Endothelial cell (in vitro differentiated cells): ENCODE measurements at places on chromosomes 1 and 21.

GRCh38 chr1:181160998-181161870, 72.7 kb downstream of the IER5 start:
- DNase-seq: no peak

- no peak for DNase-seq
These were observed 64.4 kb downstream of the PHTF1 start for GRCh38 chr1:113694910-113695309.

GRCh38 chr1:162994921-162995320, 74.2 kb upstream of the RGS4 start:
- DNase-seq: no peak

DNA sequence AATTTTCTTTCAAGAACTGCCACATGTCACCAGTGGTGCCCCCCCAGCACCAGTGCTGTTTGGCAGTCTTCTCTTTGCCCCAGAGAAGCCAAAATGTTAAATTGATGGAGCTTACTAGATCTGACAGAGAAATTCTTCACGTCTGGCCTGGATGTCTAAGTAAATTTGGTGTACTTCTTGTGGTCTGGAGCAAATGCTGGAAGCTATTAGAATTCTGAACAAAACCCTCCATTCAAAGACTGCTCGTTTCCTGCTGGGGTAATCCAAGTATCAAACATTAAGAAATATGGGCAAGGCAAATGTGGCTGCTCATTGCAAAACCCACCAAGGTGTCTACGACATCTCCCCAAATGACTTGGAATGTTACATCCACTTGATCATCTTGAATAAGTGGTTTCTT, 92.3 kb downstream of the ROR1 start:
- DNase-seq: no peak

- no peak for DNase-seq
These were observed 127.3 kb downstream of the CAMTA1 start for GRCh38 chr1:6912518-6912917.

- DNase-seq: no peak
These were observed 51.1 kb downstream of the USP1 start for GRCh38 chr1:62487956-62488355.

DNA sequence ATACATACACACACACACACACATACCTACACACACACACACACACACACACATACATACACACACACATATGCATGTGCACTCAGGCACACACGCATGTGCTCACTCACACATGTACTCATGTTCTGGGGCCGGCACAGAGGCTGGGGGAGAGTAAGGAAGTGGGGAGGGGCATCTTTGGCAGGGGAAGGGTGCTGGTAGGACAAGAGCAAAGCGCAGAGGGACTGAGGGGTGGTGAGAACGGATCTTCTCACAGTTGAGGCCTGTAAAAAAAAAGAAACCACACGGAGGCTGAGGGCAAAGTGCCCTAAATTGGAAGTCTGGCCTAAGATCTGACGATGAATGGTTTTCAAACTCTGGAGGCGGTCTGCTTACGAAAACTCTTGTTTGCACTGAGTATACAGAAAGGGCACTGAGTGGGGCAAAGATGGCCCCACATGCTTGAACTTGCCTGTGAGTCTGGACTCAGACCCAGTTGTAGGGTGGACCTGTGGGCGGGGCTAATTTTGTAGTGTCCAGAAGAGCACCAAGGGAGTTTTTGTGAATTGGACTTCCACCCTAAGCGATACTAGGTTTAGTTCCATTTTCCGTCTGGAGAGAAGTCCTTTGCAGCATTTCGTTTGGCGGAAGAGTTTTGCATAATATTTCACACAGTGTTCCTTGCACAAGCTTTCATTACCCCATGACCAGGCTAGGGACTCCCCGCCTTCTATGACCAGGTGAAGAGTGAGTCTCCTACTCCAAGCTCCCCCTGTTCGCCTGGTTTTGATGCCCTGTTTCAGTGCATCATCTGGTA, 79.3 kb upstream of the LYST start:
- DNase-seq: no peak

- peak; percentile 76 for DNase-seq
These were observed 44.2 kb upstream of the ECE1 start for GRCh38 chr1:21334214-21335087.

DNA sequence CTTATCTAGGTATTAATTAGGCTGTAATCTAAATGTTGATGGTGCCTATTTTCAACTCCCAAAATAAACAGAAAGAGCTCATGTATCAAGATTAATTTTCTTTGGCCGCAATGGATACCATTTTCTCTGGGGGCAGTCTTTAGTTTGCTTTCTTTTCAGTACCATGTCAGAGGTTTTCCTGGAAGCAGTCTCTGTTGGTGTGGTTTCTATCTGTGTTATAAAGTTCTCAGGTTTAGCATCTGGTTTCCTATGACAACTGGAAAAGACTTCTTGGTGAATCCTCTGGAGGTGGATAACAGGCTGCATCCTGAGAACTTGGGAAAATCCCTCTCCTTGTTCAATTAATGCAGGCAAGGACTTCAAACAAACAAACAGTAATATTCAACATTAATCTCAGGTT, 38.7 kb upstream of the BATF3 start:
- DNase-seq: no peak

DNA sequence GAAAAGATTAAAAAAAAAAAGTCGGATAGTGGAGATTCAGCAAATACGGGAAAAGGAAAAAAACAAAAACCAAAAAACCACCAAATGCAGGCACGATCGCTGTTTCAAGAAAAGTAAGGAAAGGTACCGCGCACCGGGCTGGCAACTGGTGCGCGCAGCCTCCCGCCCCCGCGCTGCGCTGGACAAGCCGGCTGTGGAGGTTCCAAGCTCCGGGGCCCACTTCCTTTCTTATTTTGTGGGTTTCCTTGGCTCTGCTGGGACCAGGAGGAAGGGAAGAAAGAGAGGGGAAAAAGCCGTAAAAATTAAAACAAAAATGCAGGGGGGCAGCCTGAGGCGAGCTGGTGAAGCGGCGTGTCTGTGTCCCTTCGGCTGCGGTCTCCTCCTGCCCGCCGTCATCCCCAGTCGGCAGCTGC, 233 bp downstream of the ADAMTS5 start:
- peak; percentile 43 for DNase-seq

- no peak for DNase-seq
These were observed 2.1 kb downstream of the SLAMF6 start for GRCh38 chr1:160520999-160521398.

- DNase-seq: no peak
These were observed 30.6 kb downstream of the NPHP4 start for GRCh38 chr1:5961601-5962000.

DNA sequence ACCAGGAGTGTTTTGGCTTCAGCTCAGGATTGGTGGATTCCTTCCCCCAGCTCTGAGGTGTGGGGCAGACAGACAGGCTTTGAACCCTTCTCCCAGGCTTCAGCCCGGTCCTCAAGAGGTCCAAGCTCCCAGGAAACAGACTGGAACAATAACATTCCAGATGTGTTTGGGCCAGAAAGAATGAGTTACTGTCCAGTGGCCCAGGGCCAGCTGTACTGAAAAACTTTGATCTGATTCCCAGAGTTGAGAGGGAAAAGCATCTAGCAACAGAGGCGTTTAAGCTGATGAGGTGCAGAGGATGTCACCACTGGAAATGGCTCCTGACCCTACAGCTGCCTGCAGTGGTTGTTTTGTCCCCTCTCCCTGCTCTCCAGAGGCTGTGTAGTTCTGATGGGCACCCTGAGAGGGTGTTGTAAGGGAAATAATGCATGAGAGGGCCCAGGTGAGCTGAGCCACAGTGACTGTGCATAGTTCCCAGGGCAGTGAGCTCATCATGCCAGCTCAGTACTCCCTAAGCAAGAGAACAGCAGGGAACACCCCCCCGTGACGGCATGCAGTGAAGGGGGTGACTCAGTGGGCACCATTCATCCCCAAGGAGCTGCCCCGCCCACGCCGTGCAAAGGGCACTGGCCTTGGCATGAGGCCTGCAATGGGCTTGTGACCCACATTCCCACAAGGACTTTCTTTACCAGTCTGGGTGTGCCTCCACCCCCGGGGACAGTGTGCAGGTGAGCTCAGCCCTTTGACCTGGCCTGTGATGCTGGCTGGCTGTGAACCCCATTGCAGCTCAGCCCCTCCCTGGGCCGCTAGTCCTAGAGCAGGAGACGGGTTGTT, 13.8 kb upstream of the SFN start:
- DNase-seq: no peak

GRCh38 chr1:156359249-156359648, 9.8 kb upstream of the RHBG start:
- DNase-seq: no peak

DNA sequence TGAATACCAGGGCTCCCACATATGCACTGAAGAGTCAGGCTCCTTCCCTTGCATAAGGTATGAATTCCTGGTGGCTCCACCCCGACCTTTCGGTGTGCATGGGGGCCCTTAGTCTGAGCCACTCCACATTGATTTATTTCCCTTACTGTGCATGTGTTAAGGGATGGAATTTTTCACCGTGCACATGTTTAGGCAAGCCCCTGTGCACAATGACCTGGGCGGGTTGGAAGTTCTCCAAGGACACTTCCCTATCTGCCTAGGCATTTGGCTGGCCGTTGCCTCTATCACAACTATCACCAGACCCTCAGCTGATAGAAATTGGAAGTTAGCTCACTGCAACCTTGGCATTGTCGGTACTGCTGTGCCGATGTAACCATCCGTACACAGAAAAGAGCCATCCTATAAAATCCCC, 9.7 kb downstream of the S100A6 start:
- no peak for DNase-seq

GRCh38 chr1:199010492-199010891, 371.7 kb downstream of the PTPRC start:
- no peak for DNase-seq

DNA sequence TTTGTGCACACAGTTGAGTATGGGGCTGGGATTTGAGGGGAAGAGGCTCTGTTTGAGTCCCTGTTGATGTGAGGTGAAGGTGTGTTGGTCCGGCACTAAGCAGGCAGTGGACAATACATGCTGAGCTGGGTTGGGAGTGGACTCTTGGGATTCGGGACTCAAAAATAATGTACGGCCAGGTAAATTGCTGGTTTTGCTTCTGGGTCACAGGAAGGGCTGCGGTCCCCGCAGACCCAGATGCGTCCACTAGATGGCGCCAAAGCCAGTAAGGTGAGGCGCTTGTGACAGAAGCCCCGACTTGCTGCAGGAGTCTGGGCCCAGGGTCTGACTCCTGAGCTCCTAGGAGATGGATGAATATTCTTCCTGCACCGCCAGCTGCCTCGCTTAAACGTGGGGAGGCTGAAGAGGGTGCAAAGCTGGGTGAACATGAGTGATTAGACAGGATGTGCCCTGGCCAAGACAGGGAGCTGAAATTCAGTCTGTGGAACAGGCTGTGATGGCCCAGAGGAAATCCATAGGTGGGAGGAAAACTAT, 61.4 kb downstream of the ACBD3 start:
- peak; percentile 92 for DNase-seq

DNA sequence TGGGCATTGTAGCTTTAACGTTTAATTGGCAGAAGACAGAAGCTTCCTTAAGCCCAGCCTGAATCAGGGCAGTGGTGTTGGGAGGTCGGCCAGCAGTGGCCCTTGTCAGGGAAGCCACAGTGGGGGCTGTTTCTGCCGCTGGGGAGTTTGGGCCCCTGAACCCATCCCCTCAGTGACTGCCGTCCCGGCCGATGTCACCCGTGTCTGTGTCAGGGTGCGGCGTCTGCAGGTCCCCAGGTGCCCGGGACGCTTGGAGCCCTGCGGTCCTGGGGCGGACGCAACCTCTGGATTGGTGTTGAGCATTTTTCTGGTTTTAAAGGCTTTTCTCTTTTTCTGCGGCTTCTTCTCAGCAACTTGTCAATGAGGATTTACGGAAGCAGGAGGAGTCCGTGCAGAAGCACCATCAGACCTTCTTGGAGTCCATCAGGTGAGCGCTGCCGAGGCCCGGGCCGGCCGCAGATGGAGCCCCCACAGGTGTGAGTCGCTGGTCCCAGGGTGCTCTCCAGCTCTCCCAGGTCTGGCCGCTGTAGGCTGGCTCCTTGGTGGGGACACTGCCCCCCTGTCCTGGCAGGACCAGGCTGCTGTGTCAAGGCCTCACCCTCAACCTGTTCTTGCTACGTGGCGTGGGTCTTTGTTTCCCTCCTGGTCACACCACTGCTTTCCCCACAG, 2.3 kb downstream of the ATAD3C start:
- no peak for DNase-seq

DNA sequence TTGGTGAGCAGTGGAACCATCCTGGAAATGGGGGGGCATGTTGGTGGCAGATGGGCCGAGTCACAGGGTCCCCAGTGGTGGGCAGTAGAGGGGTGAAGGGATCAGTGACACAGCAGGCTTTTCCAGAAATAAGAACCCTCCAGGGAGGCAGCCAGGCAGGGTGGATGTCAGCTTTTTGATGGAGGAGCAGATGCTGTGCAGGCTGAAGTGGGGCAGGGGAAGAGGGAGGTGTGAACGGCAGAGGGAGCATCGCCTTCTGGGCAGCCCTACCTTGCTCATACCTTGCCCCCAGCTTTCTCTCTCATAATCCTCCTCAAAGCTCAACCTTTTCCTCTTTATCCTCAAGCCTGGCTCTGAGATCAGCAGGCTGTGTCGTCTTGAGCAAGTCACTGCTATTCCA, 131.8 kb upstream of the IPO9 start:
- no peak for DNase-seq

DNA sequence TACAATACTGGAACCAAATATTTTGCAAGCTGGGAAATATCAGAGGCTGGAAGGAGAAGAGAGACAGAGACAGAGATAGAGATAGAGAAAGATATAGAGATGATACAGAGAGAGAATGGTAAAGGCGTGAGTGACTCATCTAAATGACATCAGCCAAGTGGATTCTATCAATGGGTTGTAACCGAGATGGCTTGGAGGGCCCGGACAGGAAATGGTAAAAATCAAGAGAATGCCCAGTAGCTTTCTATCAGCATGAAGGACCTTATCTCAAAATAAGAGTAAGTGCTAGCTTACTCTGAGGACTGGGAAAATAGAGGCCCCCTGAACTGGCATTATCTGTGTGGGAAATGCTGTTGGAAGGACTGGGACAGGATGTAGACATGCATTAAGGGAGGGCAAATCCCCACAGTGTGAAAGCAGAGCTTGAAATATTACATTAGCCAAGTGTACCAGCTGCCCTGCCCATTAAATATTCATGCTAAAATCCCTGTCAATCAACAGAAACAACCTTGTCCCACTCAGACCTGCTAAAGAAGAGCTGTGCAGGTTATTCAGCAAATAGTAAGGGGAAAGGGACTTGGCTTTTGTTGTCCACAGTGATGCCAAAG, 76.6 kb upstream of the ZNF644 start:
- DNase-seq: no peak

DNA sequence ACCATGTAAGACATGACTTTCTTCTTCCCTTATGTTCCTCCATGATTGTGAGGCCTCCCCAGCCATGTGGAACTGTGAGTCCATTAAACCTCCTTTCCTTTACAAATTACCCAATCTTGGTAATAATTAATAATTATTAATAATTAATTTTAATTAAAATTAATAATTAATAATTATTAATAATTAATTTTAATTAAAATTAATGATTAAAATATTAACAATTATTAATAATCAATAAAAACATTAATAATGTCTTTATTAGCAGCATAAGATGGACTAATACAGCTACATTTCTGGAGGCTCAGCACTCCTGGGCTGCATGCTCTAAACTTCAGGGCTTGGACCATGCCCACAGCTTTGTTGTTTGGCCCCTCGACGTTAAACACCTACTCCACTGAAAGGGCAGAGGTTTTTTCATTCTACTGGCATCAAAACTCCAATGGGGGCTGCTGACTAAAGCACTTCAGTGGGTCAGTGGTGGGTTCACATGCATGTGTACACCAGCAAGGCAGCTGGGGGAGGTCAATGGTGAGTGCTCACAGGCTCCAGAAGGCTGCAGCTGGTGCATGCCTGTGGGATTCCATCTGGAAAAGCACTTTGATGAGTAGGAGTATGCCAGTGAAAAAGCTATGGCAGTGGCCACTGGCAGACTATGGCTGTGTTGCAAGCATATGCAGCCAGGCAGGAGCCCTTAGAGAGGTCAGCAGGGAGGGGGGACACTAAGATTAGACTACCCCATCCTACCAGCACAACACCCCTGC, 561.3 kb downstream of the NCAM2 start:
- DNase-seq: no peak
